ENCODE measurements at places on chromosomes 7 and 10. TPM values are rescaled to one million over a fixed set of nuclear protein-coding genes. Genes with fewer than 3 reads are reported as not detected.

The UCN3 gene
- polyA plus RNA-seq = not detected

GRCh38 chr7:104931181-104931781 lies 82.7 kb upstream of the KMT2E start:
- DNase-seq = no peak

DNA sequence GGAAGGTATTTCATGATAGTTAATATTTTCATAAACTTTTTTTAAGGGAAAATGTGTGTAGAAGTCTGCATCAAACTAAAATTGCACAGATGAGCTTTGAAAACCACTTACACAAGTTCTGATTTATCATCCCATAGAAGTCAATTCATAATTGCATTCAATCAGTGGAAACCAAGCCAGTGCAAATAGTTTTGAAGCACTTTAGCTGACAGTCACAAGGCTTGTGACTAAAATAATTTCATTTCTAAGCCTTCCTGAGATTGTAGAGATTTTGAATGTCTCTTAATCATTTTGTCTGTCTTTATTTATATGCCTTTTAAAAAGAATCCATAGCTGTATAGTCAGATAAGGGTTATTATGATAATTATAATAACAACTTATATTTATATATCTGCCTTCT lies 41.4 kb downstream of the EXOC4 start:
- no peak for DNase-seq

DNA sequence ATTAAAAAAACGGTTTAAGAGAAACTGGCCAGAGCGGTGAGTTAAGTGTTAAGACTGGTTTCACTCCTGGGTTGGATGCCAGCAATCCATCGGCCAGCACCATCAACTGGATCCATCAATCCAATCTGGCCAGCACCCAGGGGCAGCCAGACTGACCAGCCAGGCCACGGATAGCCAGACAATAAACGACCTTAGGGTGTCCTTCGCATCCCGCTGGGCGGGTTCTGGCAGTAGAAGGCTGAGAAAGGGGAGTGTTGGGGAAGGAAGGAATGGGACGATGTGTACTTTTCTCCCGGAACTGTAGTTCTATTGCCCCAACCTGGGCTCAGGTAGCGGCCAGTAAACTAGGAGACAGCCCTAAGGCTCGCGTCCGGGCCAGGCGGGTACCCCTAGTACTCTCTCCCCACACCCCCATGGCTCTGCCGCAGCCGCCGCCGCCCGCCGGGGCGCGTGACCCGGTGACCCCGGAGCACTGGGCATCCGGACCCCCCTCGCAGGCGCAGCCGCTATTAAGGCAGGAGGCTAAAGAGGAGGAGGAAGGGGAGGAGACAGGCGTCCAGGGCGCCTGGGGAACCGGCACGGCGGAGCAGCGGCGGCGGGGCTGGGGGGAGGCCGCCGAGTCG lies at the start of gene CASD1:
CASD1 (plus strand) TSS at position 546 of the 623 bp plus-strand sequence. CDS start 276 bp downstream, outside the sequence.
- DNase-seq = no peak

- no peak for DNase-seq
Measured at GRCh38 chr7:7304705-7305450, 122.5 kb downstream of the C1GALT1 start.

GRCh38 chr10:16717622-16718395 lies 99.4 kb downstream of the RSU1 start:
- DNase-seq = no peak

DNA sequence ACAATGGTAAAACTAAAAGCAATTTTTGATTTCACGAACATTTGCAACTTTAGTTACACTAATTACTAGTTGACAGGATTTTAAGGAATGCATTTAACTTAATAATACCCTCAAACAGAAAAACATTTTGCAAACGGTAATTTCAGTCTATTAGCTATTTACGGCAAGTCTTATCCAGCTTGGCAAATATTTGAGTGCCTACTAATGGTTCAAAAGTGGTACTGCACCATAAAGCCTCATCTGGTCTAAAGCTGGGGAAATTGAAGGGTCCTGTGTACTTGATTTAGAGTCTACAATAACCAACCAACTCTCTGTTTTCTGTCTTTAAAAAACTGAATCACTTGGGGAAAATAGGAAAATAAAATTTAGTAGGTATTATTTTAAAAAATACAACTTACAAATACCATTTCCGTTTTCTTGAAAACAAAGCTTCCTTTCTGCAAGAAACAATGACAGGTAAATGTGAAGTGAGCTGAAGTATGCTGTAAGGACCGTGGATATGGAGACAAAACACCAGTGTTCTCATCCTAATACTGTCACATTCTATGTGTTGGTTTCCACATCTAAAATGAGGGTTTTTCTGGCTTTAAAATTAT lies 142.3 kb downstream of the VPS50 start:
- no peak for DNase-seq

DNA sequence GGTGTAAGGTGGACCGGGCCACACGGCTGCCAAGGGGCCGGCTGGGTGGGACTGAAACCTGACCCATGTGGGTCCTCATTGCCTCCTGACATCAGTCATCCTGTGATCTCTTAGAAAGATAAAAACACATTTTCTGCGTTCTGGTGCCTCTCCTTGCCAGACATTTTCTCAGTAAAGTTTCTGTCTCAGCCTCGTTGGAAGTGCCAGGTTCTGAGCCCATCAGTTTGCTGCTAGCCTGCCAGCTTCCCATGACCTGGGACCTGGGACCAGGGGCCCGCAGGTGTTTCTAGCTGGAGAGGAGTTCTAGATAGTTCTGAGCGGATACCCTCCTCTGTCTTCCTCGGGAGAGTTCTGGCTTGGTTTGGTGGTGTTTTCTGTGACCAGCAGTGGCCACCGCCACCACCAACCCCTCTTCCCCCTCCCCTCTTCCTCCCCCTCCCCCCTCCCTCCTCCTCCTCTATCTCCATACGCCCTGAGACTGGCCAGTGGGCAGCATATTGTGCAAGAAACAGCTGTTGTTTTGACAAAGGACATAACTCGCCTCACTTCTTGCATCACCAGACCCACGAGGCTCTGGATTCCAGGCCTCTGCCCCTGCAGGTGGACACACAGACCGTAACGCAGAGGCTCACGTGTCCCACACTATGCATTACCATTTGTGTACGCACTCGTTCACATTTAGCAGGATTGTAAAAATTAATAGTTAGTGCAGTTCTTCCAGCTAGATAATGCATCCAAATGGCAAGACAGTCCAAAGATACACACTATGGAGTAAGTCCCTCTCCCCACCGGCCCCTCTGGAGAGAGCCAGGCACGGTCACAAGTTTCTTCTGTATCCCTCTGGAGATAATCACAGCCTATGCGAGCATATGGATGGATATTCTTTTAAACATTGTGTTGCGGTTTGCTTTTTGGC lies 94.6 kb downstream of the CUX1 start:
- DNase-seq = no peak
